ENCODE measurements at places on chromosomes 3 and 15.

- no peak for DNase-seq
These were observed 4.8 kb downstream of the SCG5 start for GRCh38 chr15:32646291-32646690.

DNA sequence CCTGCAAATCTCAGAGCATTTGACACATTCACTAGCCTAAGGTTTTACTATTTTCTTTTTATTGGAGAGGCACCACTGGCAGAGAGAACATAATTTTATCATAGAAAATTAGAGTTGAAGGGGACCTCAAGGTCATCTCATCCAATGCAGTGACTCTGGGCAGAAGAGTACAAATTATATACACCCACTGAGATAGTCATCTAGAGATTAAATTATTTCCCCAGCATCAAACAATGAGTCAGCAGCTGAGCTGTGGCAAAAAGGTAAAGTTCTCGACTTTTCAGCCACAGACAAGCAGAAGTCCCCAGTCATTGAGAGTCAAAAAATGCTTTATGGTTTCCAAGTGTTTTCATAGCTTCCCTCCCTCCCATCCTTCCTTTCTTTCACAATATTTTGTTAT is 39.3 kb upstream of the SEMA6D start:
- no peak for DNase-seq

DNA sequence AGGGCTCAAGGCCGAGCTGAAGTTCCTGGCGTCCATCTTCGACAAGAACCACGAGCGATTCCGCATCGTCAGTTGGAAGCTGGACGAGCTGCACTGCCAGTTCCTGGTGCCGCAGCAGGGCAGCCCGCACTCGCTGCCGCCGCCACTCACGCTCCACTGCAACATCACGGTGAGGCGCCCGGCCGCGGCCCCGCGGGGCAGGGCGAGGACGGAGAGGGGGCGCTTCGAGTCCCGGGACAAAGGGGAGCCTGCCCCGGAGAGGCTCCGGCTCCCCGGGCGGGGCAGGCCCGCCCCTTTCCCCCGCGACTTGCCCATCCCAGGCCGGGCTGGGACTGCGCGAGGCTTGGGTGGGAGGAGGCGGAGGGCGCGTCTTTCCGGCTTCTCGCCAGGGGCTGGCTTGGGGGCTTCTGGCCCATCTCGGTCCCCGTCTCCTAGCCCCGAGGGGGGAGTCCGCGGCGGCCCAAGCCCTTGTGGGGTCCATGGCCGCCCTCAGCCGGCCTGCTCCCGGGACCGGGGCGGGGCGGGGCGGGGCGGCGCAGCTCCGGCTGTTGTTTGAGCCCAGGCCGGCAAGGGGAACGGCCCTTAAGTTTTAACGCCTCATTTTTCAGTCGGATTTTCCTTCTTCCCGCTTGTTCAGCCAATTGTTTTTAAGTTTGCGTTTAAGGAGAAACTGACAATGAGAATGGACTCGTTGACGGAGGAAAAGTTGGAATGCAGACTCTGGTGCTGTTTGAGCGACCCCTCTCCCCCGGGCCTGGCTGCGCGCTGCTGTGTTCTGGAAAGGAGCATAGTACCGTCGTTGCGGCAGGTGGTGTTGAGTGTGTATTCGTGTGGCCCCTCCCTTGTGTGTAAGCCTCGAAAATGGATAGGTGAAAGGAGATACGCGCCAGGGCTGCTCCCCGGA is 683 bp downstream of the UBE2Q2 start:
- peak; percentile 56 for DNase-seq

GRCh38 chr3:16511681-16512434 is 1.6 kb downstream of the RFTN1 start:
- DNase-seq: peak; percentile 97

DNA sequence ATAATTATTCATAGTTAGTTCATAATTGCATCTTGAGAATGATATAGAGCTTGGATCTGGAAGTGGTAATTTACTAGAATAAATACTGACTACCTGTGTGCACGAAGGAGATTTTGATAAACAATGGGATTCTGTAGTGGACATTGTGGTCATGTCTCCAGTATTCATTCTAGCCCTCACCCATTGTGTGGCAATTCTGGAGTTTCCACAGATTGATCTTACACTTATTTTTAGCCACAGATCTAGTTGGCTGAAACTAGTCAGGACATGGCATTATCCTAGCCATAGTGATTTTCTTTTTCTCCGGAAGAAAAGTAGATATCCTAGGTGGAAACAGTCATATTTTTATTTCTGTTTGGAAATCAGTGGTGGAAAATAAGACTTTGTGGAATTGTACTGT is 833.1 kb downstream of the NAALADL2 start:
- DNase-seq: no peak

- DNase-seq: peak; percentile 91
These were observed 57.5 kb upstream of the HERC1 start for GRCh38 chr15:63891079-63891767.

DNA sequence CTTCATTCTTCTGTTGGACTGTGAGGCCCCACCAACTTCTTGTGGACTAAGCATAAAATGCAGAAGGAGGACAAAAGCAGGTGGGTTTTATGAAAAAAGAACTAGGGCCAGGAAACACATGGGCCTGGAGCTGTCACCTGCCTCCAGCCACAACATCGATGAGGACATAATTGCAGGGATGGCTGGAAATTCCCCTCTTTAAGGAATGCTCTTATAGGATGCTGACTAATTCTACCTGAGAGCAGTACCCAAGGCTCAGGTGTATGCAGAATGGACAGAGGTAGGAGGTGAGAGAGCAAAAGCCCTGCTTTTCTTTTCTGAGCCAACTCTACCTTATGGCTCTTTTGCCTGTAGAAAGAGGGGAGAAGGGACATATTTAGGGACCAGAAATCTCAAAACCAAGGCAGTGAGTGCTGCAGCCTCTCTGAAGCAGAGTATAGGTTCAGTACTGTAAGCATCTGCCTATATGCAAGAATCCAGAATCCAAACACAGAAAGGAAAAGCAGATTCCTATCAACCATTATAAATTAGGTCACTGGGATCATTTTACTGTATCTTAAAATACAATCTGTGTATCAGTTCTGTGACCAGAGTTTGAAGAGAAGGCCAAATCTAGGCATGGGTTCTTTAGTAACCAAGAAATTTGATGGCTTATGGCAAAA is 205.3 kb upstream of the WNT5A start:
- DNase-seq: no peak

- no peak for DNase-seq
These were observed 64.0 kb upstream of the RASGRF1 start for GRCh38 chr15:79154483-79155135.

DNA sequence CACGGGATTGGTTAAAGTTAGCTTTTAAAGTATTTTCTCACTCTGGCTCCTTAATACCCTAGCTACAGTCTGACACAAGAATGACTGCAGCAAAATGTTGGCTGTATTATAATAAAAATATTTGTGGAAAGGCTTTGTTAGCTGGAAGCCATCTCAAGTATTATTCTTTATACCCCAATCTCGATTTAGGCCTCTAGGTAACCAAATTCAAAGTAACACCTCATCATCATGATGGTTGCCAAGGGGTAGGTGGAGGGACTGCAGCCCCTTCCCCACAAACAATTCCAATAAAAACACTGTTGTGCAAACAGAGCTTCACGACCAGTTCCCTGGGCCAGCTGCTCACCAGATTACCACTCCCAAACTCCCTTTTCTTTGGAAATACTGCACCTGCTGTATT is 759 bp upstream of the GMPS start:
- DNase-seq: no peak

GRCh38 chr3:11603628-11604027 is 40.1 kb downstream of the VGLL4 start:
- DNase-seq: no peak

DNA sequence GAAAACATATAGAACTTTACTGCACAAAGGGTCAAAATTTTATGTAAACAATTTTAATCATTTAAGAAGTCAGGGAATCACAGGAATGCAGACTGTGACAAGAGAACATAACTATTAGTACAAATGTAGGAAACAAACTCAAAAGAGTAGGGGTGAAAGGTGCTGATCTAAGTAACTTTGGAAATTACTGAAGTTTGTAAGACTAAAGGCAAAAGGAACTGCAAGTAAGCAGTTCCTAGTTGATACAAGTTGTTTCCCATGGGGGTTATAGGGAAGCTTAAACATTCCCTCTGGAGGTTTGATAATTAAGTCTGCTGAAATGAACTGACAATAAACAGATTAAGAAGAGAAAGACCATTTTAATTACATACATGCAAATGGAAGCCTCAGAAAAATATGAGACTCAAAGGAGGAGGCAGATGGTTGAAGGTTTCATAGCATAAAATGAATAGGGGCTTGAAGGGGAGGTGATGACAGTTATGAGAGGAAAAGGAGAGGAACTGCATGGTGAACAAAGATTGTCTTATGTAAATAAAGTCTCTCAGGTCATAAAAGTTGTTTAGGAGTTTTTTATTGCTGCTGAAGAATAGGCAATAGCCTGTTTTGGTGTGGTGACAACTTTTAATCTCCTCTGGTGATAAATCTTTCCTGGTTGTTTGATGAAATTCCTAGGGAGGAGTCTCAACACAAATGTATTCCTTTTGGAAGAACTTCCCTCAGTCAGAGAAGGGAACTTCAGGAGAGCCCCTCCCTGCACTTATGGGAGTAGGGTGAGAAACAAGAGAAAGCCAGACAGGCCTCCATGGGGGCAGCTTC is 17.1 kb downstream of the SETMAR start:
- peak; percentile 29 for DNase-seq

GRCh38 chr3:115715241-115715745 is 92.0 kb downstream of the GAP43 start:
- no peak for DNase-seq

DNA sequence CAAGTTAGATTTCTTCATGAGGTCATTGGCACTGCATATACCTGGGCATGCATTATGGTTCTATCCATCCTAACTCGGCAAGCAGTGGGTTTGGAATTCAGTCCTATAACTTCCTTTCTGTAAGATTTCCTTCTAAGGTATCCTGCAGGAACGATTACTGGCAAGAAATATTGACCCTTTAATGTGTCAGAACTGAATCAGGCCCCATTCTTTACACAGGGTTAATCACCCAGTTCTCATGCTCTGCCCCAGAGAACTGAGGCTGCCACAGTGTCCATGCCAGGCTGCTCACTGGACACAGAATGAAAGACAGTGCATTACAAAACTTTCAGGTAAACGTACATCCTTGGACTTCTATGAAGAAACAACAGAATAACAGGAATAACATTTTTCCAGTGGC is 108.9 kb downstream of the RPL22L1 start:
- no peak for DNase-seq

GRCh38 chr3:168080499-168081170 is 15.1 kb downstream of the GOLIM4 start:
- no peak for DNase-seq

GRCh38 chr15:52247461-52247860 is 48.1 kb downstream of the MYO5C start:
- DNase-seq: peak; percentile 56

DNA sequence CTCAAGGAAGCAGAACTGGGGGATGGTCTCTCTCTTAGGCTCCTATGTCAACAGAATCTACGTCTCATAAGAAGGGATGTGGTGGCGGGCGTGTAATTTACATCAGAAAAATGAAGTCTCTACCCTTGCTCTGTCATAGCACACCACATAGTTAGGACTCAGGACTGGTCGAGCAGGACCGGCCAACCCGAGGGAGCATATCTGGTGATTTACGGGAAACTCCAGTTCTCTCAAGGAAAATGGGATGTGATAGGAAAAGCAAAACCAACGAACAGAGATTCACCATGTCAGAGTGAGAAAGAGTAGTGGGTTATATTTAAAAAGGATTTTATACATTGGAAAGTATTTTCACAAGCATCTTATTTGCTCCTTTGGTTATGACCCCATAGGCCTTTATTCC is 54.7 kb downstream of the IGF2BP2 start:
- DNase-seq: peak; percentile 8

DNA sequence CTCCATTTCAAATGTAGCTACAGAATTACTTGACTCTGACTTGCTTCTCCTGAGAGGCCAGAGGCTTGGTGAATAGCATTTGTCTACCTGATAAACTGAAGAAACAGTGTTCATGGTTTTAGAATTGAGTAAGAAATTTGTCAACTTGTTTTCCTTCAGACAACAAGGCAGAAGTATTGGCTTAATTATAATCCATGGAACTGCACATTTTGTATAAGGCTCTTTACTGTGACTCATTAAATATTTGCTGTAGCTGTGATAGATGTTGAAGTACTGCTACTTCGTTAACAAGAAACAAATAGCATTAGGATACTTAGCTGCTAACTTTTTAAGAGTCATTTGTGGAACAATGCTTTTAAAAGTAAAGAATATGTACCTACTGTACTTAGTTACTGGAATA is 4.6 kb downstream of the UNC13C start:
- DNase-seq: no peak

- DNase-seq: no peak
These were observed 465.8 kb upstream of the ROBO1 start for GRCh38 chr3:80233576-80233975.

- no peak for DNase-seq
These were observed 33.9 kb downstream of the RLBP1 start for GRCh38 chr15:89187301-89187985.

- DNase-seq: peak; percentile 85
These were observed 127.3 kb upstream of the THBS1 start for GRCh38 chr15:39453620-39454019.

GRCh38 chr15:49428409-49429095 is 5.5 kb downstream of the FGF7 start:
- DNase-seq: no peak

DNA sequence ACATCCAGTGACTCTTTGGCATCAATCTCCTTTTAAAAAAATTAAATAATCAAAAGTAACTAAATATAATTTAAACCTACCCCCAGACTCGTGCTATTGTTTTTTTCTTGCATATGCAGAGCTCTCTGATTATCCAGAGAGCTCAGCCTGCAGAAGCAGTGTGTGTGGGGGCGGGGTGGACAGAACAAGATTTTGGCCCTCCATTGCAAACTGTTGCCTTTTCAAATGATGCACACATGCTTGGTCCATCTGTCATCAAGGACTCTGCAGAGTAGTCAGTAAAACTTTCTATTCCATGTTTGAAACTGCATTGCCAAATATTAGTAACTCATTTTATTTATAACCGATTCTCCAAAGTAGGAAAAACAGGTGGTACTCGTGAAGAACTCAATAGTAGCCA is 28.6 kb upstream of the STXBP5L start:
- no peak for DNase-seq

DNA sequence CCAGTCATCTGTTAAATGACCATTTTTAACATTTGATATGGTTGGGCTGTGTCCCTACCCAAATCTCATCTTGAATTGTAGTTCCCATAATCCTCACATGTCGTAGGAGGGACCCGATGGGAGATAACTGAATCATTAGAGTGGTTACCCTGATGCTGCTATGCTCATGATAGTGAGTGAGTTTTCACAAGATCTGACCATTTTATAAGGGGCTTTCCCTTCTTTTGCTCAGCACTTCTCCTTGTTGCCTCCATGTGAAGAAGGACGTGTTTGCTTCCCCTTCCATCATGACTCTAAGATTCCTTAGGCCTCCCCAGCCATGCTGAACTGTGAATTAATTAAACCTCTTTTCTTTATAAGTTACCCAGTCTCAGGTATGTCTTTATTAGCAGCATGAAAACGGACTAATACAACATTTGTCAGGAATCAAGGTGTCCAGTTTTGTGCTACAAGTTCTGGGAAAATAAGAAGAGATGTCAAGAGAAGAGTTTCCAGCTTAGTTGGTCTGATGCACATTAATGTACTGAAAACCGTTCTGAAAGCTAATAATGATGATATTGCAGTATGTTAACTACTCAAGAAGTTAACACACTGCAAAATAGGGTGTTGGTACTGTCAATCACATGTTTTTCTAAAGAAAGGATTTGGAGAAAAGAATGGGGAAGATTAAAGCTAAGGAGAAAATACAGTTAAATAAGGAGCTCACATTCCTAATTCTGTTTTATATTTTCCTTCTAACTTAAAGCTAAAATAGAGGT is 67.9 kb downstream of the ATP8B4 start:
- DNase-seq: peak; percentile 37

GRCh38 chr3:187167777-187168176 is 28.5 kb upstream of the RPL39L start:
- DNase-seq: no peak
